ENCODE measurements at places on chromosomes 4 and X.
A peak's percentile ranks its signal among the peaks of the same experiment; 100 is the strongest.

DNA sequence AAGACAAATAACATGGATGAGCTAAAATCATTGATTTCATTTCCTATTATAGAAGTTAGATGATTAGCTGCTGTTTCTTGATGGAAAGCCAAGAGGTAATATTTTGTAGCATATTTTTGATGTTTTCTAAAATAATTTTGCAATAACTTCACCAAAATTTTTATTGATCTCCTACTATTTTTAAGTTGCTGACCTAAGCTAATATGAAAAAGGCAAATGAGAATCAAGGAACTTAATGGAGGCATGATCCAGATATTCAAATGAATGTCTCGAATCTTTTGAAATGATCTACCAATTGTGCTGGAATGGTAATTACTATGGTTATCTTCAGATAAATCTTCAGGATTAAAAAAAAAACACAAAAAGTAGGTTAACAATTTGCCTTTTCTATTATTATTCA is 1591.4 kb upstream of the PCDH7 start:
- DNase-seq = no peak

- no peak for DNase-seq
Observed at GRCh38 chrX:12614266-12614665, 176.9 kb upstream of the PRPS2 start.

DNA sequence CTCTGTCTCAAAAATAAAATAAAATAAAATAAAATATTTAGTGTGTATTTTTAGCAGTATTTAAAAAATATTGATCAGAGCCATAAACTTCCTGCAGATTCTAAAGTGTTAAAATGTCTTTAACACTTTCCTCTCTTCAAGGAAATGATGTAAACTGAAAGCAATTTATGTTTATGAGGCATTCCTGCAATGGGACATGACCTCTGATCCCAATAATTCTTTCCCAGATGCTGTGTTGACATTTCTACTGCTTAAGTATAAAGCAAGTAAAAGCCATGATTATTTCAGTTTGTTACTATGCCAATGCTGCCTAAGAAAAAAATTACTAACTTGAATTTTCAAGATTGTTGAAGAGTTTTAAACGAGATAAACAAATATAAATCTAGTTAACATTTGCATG is 29.0 kb downstream of the COQ2 start:
- peak; percentile 84 for DNase-seq

- DNase-seq = peak; percentile 19
Observed at GRCh38 chrX:74613370-74614092, 893 bp downstream of the RLIM start.

GRCh38 chr4:76487621-76488020 is 52.6 kb downstream of the SHROOM3 start:
- DNase-seq = no peak

DNA sequence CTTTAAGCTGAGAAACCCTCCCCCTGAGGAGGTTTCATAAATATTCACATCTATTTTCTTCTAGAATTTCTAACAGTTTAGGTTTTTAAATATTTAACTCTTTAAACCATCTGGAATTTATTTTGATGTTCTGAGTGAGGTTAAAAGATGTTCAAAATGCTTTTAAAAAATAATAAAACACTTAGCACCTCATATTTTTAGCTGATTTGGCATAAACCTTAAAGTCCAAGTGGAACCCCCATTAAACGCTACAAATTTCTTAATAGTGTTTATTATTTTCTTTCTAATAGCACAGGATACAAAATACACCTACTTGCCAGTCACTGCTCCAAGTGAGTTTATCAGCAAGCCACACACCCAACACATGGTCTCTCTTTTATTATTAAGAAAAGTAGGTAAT is 277.2 kb downstream of the QDPR start:
- no peak for DNase-seq

GRCh38 chr4:60042231-60042652 is 1157.9 kb upstream of the ADGRL3 start:
- DNase-seq = no peak

DNA sequence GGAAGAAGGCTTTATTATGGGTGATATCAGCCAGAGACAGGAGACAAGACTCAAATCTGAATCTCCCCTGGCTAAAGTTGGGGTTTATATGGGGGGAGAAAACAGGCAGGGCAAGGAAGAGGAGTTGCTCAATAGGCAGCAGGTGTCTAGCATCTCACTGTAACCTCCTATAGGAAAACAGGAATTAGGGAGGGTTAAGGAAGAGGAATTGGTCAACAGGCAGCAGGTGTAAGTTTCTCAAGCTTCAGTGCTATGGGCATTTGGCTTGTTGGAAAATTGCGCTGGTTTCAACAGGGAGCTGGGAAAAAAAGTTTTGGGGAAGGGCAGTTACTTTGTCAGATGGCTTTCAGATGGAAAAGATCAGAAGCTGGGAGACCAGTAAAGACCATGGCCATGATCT is 206.4 kb downstream of the NWD2 start:
- DNase-seq = no peak

- DNase-seq = peak; percentile 52
Observed at GRCh38 chrX:41180194-41180908, 95.1 kb downstream of the USP9X start.

- DNase-seq = peak; percentile 70
Observed at GRCh38 chr4:61994036-61994435, 793.9 kb downstream of the ADGRL3 start.

- DNase-seq = peak; percentile 54
Observed at GRCh38 chr4:168162604-168163003, 70.3 kb downstream of the ANXA10 start.

DNA sequence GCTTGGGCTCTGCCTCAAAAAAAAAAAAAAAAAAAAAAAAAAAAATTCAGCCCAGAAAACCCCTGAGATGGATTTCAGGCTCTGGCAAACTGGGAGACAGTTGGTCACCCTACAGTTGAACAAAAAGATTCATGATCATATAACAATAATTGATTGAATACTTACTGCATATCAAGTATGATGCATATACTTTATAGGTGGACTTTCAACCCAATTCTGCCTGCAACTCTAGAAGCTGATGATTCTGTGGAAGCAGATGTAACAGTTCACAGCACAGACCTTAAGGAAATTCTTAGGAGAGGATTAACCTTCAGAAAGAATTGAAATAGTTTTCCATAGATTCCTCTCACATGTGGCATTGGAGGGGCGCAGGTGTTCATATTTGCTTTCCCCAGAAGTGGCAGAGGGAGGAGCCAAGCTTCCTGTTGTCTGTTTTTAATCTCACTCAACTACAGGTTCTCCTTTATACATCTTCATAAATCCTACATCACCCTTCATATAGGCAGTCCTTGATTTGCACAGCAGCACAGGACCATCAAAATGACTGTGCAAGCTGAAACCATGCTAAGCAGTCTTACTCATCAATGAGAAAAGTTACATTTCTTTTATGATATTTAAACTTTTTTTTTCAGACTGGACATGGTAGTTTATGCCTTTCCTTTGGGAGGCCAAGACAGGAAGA is 149.4 kb upstream of the KLF3 start:
- DNase-seq = no peak

DNA sequence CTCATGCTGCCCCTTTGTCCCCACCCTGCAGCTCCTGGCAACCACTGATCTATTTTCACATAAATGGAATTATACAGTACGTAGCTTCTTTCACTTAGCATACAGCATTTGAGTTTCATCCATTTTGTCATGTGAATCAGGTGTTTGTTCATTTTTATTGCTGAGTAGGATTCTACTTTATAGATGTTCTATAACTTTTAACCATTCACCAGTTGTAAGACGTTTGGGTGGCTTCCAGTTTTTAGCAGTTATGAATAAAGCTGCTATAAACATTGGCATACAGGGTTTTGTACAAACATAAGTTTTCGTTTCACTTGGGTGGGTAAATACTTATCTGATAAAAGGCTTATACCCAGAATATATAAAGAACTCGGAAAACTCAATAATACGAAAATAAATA is 102.3 kb upstream of the KLHL13 start:
- no peak for DNase-seq

DNA sequence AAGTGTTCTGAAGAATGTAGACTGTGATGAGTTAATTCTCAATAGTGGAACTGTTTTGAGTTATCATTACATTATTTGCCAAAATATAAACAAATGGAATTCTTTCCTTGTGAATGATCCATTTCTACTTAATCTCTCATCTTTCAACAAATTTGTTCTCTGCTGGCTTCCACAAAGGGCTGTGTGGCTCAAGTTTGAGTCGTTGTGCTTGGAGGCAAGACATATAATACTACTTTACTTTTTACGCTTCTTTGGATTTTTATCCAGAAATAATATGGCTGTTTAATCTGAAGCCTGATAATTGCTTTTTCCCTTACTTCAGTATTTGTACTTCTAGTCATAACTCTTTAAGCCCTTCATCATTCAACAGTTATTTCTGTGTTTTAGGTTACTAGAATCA is 169.5 kb downstream of the ARHGAP10 start:
- peak; percentile 26 for DNase-seq

- DNase-seq = no peak
Observed at GRCh38 chrX:42109428-42109827, 186.1 kb upstream of the CASK start.

- DNase-seq = no peak
Observed at GRCh38 chr4:62118558-62118957, 918.4 kb downstream of the ADGRL3 start.

DNA sequence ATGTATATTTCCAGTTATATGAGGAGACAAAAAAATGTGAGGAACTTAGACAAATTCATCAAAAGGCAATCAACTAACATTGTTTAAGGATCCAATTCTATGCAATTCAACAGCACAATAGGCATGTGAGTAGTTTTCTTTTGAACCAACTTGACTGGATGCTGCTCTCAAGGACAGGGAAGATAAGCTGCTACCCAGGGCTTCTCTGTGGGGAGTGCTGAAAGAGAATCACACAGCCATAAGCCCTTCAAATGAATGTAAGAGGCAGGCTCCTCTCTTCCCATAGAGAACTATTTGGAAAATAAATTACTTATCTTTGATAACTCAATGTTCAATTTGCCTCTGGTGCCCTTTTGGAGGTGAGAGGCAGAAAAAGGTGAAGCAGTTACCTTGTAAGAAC is 1413.6 kb downstream of the PCDH7 start:
- DNase-seq = no peak

DNA sequence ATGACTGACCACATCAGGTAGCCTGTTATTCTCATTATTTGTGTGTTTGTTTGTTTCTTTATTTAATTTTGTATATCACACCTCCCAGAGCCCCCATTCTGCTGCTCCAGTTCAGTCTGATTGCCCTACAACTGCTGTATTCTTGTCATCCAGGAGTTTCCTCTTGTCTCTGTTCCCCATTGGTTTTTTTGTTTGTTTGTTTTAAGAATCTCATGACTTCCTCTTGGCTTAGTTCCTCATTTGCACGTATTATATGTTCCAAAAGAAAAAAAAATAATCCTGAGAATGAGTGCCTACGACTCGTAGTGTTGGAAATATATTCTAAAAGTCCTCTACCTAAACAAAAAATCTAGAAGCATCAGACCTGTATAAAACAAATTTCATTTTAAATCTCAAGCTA is 142.3 kb upstream of the SLIT2 start:
- DNase-seq = peak; percentile 21

DNA sequence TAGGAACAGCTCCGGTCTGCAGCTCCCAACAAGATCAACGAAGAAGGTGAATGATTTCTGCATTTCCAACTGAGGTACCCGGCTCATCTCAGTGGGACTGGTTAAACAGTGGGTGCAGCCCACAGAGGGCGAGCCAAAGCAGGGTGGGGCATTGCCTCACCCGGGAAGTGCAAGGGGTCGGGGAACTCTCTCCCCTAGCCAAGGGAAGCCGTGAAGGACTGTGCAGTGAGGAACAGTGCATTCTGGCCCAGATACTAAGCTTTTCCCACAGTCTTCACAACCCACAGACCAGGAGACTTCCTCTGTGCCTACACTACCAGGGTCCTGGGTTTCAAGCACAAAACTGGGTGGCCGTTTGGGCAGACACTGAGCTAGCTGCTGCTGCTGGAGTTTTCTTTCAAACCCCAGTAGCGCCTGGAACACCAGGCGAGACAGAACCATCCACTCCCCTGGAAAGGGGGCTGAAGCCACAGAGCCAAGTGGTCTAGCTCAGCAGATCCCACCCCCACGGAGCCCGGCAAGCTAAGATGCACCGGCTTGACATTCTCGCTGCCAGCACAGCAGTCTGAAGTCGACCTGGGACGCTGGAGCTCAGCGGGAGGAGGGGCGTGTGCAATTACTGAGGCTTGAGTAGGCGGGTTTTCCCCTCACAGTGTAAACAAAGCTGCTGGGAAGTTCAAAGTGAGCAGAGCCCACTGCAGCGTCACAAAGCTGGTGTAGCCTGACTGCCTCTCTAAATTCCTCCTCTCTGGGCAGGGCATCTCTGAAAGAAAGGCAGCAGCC is 84.6 kb downstream of the THOC2 start:
- DNase-seq = peak; percentile 64

GRCh38 chr4:124519196-124519595 is 193.3 kb downstream of the ANKRD50 start:
- no peak for DNase-seq

- no peak for DNase-seq
Observed at GRCh38 chrX:134949271-134949670, 41.5 kb upstream of the SMIM10 start.

DNA sequence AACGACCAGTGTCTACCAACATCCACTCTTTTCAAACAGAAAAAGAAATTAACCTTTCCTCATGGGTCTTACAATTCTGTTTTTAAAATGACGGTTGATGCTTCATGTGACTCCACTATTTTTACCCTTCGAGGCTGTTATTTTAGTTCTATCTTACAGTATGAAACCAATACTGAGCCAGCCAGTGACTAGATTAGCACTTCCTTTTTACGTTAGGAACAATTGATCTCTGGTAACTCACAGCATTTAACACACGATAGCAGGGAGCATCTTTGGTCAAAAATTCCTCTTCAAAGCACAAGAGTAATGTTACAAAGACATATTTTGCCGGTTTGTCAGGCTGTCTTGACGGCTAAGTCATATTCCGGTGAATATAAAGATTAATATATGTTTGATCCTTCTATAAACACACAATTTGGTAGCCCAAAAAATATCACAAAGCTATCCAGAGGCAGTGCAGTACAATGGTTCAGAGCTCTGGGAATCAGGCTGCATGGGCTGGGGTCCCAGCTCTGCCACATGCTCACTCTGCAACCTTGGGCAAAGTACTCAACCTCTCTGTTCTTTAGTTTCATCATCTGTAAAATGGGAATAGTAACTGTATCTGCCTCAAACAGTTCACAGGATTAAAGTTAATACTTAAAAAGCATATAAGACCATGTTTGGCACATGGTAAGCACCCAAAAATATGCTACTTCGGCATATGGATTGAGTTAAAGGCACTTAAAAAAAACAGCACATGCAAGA is 62.9 kb upstream of the TXK start:
- DNase-seq = no peak

- peak; percentile 94 for DNase-seq
Observed at GRCh38 chr4:32140636-32141035, 1420.5 kb downstream of the PCDH7 start.

Measured in fibroblast of skin of back (primary cell).